ENCODE measurements at places on chromosomes 1 and 21.

DNA sequence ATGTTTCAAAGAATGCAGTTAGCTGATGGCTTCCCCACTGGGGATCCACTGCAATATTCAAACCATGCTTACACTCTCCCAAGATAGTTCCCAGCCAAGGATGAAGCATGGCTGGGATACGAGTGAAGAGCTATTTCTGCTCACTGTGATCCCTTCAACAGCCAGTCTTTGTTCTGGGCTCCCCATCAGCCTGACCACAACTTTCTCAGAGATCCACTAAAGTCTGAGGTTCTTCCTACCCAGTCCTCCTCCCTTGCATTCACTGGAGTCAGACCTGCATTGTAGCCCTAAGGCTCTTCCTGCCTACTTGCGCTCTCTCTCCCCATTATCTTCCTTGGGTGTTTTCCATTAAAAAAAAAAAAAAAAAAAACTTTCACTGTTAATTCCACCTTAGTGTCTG, 101.4 kb downstream of the TTLL7 start:
- no peak for DNase-seq

- peak; percentile 36 for DNase-seq
Observed at GRCh38 chr1:22039594-22040285, 12.8 kb upstream of the CDC42 start.

DNA sequence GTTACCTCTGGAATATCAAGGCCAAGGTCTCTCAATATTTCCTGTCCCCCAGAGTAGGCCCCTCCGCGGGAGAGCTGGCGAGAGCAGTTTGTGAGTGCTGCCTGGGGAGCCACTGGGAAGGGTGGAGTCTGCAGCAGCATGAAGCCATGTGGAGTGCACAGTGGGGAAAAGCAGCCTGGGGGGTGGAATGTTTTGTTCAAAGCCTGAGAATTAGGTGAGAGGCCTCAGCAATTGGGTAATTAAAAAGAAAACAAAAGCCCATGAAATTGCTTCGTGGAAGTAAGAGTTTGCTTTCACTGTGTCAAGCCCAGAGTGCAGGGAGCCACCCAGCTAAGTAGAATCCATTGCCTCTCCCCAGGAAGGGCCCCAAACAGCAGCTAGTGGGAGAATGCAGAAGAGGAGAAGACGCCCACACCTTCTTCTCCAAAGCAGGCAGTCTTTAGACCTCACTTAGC, 30.2 kb upstream of the DISC1 start:
- DNase-seq = peak; percentile 40

DNA sequence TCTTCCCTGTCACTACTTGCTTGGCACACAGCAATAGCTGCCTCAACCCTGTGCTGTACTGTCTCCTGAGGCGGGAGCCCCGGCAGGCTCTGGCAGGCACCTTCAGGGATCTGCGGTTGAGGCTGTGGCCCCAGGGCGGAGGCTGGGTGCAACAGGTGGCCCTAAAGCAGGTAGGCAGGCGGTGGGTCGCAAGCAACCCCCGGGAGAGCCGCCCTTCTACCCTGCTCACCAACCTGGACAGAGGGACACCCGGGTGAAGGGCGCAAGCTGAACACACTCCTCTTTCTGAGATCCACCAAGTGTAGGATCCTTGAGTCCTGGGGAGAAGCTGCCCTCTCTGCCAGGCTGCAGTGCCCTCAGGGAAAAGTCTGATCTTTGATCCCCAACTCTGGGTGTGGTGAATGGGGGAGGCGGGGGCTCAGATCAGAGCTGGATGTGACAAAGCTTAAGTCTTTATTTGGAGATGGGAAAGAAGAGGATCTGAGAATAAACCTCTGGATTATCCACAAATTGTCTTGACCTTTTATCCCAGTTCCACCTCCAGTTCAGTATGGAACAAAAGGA, 1.2 kb downstream of the RXFP4 start:
- no peak for DNase-seq

DNA sequence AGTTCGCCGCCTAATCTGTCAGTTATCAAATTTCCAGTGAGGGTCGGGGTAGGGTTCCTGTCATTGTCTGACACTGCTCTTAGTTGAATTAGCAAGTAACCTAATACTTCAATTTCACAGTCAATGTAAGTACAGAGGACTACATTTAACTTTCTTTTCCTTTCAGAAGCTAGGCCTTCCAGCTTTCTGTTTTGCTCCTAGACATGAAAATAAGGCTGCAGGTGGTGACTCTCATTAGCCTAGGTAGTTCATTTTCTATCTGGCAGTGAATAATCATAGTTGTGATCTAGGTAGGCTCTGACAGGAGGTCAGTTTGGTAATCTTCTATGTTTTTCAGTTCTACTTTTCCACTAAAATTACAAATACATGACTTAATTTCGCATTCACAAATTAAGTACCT, 783.1 kb downstream of the MRPL39 start:
- no peak for DNase-seq

DNA sequence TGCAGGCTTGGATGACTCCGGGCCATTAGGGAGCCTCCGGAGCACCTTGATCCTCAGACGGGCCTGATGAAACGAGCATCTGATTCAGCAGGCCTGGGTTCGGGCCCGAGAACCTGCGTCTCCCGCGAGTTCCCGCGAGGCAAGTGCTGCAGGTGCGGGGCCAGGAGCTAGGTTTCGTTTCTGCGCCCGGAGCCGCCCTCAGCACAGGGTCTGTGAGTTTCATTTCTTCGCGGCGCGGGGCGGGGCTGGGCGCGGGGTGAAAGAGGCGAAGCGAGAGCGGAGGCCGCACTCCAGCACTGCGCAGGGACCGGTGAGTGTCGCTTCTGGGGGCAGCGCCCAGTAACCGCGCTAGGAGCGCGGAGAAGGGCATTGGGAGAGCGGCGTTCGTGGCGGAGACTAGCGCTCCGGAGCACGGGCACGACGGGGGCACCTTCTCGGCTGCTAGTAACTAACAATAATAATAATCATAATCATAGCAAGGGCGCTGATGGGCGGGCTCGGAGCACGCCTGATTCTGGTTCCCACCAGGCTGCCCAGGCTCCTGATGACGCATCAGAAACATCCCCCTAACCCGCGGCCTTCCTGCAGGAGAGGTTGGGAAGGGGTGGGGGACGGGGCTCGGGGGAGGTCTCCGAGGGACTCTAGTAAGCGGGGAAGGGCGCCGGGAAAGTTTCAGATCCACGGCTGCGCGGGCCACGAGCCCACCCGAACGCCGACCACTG, at the start of gene MX1:
Gene MX1, plus strand, starts transcription at position 286 of the 722 bp plus-strand sequence. CDS start 5,832 bp downstream, outside the sequence.
- no peak for DNase-seq

- no peak for DNase-seq
Observed at GRCh38 chr1:24961334-24961733, 31.3 kb upstream of the RUNX3 start.

DNA sequence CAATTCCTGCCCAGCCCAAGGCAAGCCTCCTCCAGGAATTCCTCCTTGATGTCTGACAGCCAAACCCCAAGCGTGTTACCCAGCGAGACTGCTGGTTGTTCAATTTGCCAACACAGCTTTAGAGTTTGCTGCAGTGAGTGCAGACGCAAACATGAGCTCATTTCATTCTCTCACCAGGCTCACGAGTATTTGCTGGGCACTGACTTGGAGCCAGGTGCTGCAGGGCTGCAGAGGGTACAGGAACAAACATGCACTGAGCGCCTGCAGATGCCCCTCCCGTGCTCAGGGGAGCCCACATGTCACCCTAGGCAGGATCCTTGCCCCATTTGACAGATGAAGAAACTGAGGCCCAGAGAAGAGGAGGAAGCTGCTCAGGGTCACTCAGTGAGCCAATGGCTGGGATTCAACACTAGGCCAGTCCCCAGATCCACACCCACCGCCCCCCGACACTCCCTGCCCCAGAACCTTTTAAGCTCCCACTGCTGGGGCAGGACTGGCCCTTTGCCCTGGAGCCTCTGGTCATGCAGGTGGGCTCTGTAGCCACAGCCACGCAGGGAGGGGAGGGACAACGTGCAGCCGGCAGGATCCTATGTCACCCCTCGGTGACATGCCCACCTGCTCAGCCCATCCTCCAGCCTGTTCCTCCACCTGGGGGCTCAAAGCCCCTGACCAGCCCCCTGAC, 363.7 kb downstream of the MATN1 start:
- DNase-seq = no peak

DNA sequence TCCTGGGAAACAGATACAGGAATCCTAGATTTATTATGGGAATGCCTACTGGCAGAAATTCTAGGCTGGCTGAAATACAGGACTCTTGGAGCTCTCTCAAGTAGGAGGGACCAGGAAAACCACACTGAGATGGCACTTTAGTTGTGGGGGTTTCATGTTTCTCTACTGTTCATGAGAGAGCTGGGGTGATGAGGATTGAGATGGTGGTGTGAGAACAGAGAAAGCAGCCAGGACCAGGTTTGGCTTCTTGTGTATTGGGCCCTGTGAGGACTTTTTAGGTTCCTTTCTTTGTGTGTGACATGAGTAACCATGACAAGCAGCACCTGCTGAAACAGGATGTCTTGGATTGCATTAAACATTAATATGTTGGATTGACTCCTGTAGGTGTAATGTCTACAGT, 4.9 kb downstream of the ARID1A start:
- no peak for DNase-seq

DNA sequence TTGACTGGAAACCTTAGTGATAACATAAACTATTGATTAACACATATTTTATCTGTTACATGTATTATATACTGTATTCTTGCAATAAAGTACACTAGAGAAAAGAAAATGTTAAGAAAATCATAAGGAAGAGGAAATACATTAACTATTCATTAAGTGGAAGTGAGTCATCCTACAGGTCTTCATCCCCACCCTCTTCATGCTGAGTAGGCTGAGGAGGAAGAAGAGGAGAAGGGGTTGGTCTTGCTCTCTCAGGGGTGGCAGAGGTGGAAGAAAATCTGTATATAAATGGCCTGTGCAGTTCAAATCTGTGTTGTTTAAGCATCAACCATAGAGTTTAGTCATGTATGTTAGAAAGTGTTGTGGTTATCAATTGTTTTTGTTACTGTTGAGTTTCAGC, 66.1 kb upstream of the CHODL start:
- DNase-seq = no peak

DNA sequence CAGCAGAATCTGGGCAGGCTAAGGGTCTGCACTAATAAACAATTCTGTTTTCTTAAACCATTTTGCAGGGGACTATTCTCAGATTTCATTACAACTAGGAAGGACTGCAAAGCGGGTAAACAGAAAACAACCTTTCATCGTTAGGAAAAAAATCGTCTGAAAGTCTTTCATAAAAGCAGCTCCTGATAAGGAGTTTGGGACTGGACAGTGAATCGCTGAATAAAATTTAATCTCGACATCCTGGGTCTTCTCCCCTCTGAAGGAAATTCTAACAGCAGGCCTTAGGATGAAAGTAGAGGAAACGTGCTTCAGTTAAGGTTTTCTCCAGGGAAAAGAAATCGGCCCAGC, 471 bp upstream of the MTF2 start:
- no peak for DNase-seq

- DNase-seq = no peak
Observed at GRCh38 chr1:21280011-21280471, 10.2 kb downstream of the ECE1 start.

DNA sequence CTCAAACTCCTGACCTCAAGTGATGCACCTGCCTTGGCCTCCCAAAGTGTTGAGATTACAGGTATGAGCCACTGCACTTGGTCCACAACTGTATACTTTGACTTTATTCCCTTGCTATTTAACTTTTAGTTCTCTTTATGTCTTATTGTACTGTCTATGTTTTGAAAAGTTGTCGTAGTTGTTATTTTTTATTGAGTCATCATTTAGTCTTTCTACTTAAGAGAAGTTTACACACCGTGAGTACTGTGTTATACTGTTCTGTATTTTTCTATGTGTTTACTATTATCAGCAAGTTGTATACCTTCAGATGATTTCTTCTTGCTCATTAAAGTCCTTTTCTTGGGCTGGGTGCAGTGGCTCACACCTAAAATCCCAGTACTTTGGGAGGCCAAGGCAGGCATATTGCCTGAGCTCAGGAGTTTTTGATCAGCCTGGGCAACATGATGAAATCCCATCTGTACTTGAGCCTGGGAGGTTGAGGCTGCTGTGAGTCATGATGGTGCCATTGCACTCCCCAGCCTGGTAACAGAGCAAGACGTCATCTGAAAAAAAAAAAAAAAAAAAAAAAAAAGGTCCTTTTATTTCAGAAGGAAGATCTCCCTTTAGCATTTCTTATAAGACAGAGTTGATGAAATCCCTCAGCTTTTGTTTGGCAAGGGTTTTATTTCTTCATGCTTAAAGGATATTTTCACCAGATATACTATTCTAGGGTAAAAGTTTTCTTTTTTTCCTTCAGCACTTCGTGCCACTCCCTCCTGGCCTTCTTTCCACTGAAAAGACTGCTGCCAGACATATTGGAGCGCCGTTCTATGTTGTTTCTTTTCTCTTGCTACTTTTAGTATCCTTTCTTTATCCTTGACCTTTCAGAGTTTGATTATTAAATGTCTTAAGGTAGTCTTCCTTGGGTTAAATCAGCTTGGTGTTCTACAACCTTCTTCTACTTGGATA, 47.6 kb downstream of the TNFSF18 start:
- DNase-seq = no peak

- DNase-seq = no peak
Observed at GRCh38 chr1:165787741-165788140, 19.1 kb upstream of the TMCO1 start.

- no peak for DNase-seq
Observed at GRCh38 chr1:187281085-187281484, 452.3 kb downstream of the PLA2G4A start.

DNA sequence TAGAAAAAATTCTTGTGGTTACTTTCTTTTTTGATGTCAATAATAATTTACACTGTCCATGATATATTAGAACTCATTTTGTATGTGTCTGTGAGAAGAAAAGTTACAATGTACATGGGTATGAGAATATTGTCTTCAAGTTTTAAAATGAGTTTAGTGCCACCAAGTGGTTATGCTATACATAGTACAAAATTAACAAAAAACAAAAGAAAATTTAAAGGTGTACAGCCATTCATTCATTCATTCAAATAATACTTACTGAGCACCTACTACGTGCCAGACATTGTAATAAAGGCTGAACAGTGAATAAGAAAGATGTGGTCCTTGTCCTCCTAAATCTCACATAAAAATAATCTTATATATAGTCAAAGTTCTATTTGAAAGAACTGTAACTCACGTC, 27.7 kb downstream of the UCHL5 start:
- DNase-seq = no peak

DNA sequence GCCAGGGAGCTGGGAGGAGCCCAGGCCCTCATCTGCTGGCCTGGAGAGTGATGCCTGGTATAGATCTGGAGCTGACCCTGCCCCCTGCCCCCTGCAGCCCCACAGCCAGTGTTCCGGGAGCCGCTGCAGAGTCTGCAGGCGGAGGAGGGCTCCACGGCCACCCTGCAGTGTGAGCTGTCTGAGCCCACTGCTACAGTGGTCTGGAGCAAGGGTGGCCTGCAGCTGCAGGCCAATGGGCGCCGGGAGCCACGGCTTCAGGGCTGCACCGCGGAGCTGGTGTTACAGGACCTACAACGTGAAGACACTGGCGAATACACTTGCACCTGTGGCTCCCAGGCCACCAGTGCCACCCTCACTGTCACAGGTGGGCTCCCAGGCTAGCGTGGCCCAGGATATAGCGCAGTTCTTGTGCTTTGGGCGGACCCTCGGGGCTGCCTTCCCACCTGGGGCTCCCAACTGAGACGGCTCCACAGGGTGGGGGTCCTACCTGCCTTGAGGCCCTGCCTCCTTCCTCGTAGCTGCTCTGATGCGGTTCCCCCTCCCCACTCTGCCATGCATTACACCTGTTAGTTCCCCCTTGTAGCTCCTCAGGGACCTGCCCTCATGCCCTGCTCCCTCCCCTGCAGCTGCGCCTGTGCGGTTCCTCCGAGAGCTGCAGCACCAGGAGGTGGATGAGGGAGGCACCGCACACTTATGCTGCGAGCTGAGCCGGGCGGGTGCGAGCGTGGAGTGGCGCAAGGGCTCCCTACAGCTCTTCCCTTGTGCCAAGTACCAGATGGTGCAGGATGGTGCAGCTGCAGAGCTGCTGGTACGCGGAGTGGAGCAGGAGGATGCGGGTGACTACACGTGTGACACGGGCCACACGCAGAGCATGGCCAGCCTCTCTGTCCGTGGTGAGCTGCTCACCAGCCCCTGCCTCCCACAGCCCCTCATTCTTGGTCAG, 98.7 kb downstream of the OBSCN start:
- no peak for DNase-seq

All from HEK293T (cell line).